ENCODE measurements at places on chromosomes 1 and 21. TPM values are rescaled to one million over a fixed set of nuclear protein-coding genes. Genes with fewer than 3 reads are reported as not detected.

Gene SLC30A7
- total RNA-seq = 21.1 TPM

Gene GRIK1
- total RNA-seq = not detected

Gene MTR
- total RNA-seq = 21.2 TPM

Gene FCRL4
- not detected for total RNA-seq

Gene KRTAP7-1
- total RNA-seq = not detected

Gene LCE2B
- not detected for total RNA-seq

Gene SPAG17
- total RNA-seq = not detected

Gene AMY2B
- total RNA-seq = 1.1 TPM

Gene RGSL1
- not detected for total RNA-seq

Gene WDTC1
- total RNA-seq = 23.5 TPM

Gene INAVA
- total RNA-seq = not detected

Gene CHRM3
- total RNA-seq = not detected

Gene BSND
- not detected for total RNA-seq

Gene SPRR2E
- total RNA-seq = not detected

Gene ATP13A2
- total RNA-seq = 39.9 TPM

Gene FAM3B
- not detected for total RNA-seq

Gene ASCL5
- not detected for total RNA-seq

Gene MAP10
- 1.3 TPM for total RNA-seq

Gene ICOSLG
- total RNA-seq = 0.32 TPM

Gene FLG2
- total RNA-seq = not detected

Gene LMOD1
- 2.5 TPM for total RNA-seq

Measured in cardiac atrium fibroblast (primary cell).